ENCODE measurements at places on chromosomes 5 and 9. TPM values are rescaled to one million over a fixed set of nuclear protein-coding genes. Genes with fewer than 3 reads are reported as not detected.

- peaks cover 1% of the 10 kb centered on the region for H3K4me1 ChIP-seq
- no peak overlapping the region for H3K27ac ChIP-seq
- H3K27me3 ChIP-seq = no peaks in the 10 kb centered on the region
- no peaks in the 10 kb centered on the region for H3K36me3 ChIP-seq
These were observed 435.9 kb upstream of the TLE4 start for GRCh38 chr9:79135681-79136415.

DNA sequence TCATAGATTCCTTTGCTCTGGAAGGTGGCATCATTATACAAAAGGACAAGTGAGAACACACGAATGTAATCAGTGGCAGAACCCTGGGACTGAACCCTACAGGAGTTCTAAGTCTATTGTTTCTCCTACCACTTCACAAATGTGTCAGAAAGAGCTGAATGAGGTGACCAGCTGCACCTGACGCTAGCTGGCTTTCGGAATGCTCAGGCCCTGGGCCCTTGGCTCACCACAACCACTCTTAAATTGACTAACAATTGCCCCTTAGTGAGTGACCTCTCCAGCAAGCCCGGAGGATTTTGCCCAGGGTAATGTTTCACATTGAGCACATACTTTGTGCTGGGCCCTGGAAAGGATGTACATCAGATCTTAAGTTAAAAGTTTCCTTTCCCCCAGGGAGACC is 41.2 kb upstream of the ABCA1 start:
- no peaks in the 10 kb centered on the region for H3K36me3 ChIP-seq
- peaks cover 7% of the 10 kb centered on the region for H3K4me1 ChIP-seq
- peaks cover 4% of the 10 kb centered on the region for H3K27me3 ChIP-seq
- H3K4me3 ChIP-seq = peak overlapping the region; percentile 94
- DNase-seq = no peak

ADAMTS13 gene
- total RNA-seq = 27.9 TPM

- no peaks in the 10 kb centered on the region for H3K36me3 ChIP-seq
- no peaks in the 10 kb centered on the region for H3K4me1 ChIP-seq
- H3K4me3 ChIP-seq = no peak overlapping the region
- H3K27ac ChIP-seq = no peak overlapping the region
These were observed 290.5 kb downstream of the SLF1 start for GRCh38 chr5:94908889-94909480.

DNA sequence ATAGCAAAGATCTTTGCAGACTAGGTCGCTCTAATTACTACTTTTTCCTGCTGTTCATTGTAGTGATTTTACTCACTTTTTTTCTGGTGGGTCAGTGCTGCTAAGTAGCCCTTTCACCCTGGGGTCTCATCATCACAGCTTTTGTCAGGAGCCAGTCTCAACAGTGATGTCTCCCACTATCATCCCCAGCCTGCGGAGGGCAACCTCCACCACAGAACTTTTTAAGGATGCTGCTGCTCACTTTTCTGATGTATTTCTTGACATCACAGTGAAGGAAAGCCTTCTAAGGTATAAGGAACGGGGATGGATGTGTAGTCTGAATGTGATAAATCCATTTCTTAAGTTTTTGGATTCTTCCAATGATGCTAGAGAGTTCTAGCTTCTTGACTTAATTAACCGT is 242.5 kb upstream of the RIOK2 start:
- no peaks in the 10 kb centered on the region for H3K36me3 ChIP-seq
- no peak for DNase-seq
- H3K27me3 ChIP-seq = no peaks in the 10 kb centered on the region
- H3K27ac ChIP-seq = no peak overlapping the region
- no peaks in the 10 kb centered on the region for H3K4me1 ChIP-seq

DNA sequence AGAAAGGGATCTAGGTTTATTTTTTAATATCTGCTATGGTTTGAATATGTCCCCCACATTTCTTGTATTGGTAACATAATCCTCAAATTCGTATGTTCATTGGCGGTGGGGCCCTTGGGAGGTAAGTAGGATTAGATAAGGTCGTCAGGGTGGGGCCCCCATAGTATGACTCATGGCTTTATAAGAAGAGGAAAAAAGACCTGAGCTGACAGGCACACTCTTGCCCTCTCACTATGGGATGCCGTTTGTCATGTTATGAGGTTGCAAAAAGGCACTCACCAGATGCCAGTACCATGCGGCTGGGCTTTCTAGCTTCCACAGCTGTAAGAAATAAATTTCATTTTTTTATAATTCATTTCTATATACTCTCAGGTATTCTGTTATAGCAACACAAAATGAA is 67.3 kb upstream of the SGCD start:
- no peak overlapping the region for H3K4me3 ChIP-seq
- DNase-seq = no peak
- no peak overlapping the region for H3K27ac ChIP-seq
- no peaks in the 10 kb centered on the region for H3K36me3 ChIP-seq
- no peaks in the 10 kb centered on the region for H3K4me1 ChIP-seq
- H3K27me3 ChIP-seq = no peaks in the 10 kb centered on the region

DNA sequence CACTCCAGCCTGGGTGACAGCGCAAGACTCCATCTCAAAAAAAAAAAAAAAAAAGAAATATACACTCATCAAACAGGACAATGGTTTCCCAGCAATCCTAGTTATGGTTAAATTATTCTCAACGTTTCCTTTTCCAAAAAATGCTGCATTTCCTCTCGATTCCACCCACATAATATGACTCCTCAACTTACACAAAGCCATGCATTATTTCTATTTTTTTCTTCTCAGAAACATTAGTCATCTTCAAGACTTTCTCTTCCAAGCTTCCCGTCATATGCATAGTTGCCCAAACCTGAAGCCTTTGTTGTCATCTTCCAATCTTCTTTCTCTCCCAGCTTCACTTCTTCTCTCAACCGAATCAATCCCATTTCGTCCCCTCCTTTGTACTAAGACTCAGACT is 61.4 kb upstream of the RANBP6 start:
- no peaks in the 10 kb centered on the region for H3K4me1 ChIP-seq
- peaks cover 2% of the 10 kb centered on the region for H3K27me3 ChIP-seq
- no peak overlapping the region for H3K27ac ChIP-seq
- no peaks in the 10 kb centered on the region for H3K36me3 ChIP-seq
- no peak overlapping the region for H3K4me3 ChIP-seq
- DNase-seq = no peak

DNA sequence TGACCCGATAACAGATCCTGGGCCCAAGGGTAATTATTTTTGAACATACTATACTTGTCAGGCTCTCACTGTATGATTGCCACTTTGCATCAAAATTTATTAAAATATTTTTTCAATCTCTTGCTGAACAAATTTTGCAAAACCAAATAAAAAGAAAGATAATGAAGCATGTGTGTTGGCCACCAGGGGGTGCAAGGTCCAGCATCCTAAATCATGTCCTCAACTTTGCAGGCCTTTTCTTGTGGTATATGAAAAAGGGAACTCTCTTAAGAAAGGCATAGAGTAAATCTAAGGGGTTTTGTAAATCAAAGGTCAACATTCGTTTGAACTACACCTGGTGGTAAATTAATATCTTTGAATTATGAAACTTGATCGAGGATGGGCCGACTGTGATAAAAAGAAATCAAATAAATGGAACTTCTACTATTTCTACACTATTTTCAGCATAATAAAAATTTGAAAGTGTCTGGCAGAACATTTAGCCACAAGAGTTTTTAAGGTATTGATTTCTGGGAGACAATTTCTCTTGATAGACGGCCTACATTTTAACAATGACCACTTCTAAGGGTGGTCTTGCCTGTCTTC is 676.5 kb downstream of the DMRTA1 start:
- H3K27ac ChIP-seq = no peak overlapping the region
- H3K4me1 ChIP-seq = peaks cover 11% of the 10 kb centered on the region
- H3K36me3 ChIP-seq = no peaks in the 10 kb centered on the region
- DNase-seq = peak; percentile 62

- no peak for DNase-seq
- H3K4me3 ChIP-seq = no peak overlapping the region
- H3K27ac ChIP-seq = peak overlapping the region; percentile 64
- no peaks in the 10 kb centered on the region for H3K27me3 ChIP-seq
- peaks cover 25% of the 10 kb centered on the region for H3K4me1 ChIP-seq
- H3K36me3 ChIP-seq = no peaks in the 10 kb centered on the region
These were observed 71.5 kb downstream of the SIL1 start for GRCh38 chr5:139126711-139127111.

TXNDC8 gene
- total RNA-seq = not detected

DNA sequence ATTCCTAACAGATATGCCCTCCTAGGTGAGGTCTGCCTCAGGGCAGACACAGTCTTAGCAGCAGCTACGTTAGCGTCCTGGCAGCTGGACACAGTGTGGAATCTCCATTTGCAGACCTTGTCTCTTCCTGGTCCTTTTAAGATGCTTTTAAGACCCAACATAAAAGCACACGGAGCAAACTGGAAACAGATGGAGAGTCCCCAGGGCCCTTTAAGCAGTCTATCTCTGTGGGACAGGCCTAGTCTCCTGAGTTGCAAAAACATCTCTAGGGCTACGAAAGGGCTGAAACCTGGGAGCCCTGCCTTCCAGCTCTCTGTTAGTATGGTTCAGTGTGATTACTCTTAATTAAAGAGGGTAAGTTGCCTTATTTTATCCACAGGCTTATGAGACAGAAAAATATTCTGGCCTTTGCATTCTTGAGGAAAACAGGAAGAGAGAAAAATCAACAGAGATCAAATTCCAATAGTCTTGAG is 66.0 kb upstream of the GNA14 start:
- peaks cover 58% of the 10 kb centered on the region for H3K4me1 ChIP-seq
- peak overlapping the region; percentile 84 for H3K27ac ChIP-seq
- DNase-seq = peak; percentile 56
- H3K27me3 ChIP-seq = peaks cover 1% of the 10 kb centered on the region
- H3K36me3 ChIP-seq = no peaks in the 10 kb centered on the region

QSOX2 gene
- 21.2 TPM for total RNA-seq

ZNF484 gene
- 14.4 TPM for total RNA-seq

DNA sequence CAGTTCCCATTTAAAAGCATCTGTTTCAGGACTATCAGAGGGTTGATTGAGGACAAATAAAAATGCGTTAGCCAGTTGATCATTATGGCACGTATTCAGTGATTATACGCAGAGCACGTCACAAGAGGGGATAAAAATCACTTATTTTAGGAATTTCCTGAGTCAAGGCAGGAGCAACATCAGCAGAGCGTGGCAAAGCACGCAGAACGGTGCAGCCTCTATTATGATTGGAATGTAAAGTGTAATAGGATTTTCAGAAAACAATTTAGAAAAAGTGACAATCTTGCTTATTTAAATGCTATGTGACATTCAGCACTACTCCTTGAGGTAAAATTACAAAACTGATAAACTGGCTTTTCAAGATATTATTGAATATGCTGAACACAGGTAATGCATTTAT is 413.6 kb upstream of the DAP start:
- H3K4me3 ChIP-seq = no peak overlapping the region
- H3K36me3 ChIP-seq = no peaks in the 10 kb centered on the region
- H3K4me1 ChIP-seq = peaks cover 1% of the 10 kb centered on the region
- peaks cover 2% of the 10 kb centered on the region for H3K27me3 ChIP-seq
- DNase-seq = no peak

ITGA1 gene
- total RNA-seq = 0.96 TPM

DNA sequence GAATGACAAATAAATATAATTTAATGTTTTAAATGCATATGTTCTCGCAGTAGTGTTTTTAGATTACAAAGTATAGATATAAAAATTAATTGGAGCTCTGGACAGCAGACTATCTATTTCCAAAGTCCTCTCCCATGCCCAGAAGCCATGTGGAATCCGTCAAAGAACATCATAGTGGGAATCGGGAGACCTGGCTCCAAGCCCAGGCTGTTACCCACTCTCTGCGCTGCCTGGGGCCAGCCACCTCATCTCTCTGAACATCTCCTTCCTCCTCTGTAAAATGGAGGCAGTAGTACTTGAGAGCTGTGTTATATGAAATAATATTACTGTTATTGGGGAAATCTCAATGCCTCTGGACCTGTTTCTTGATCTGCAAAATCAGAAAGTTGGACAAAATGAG is 58.1 kb upstream of the SLC30A5 start:
- no peaks in the 10 kb centered on the region for H3K4me1 ChIP-seq
- no peaks in the 10 kb centered on the region for H3K36me3 ChIP-seq
- no peak for DNase-seq
- H3K27ac ChIP-seq = no peak overlapping the region

DNA sequence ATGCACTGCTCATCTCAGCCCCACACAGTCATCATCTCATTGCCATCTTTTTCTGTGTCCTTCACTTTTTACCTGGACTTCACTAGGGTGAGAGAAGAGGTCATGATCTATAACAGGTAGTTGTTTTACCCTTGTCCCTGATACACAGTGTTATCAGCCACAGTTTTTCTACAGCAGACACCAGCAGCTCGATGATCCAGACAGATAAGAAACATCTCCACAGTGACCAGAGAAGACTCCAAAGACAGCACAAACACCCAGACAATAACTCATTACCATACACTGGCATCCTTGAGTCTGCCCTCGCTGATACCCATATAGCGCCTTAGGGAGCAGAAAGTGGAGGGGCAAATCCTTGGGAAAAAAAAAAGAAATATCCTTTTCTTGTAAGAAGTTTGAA is 194.1 kb downstream of the DTWD2 start:
- no peaks in the 10 kb centered on the region for H3K27me3 ChIP-seq
- no peaks in the 10 kb centered on the region for H3K36me3 ChIP-seq
- no peak for DNase-seq
- H3K4me3 ChIP-seq = no peak overlapping the region
- peaks cover 2% of the 10 kb centered on the region for H3K4me1 ChIP-seq

GRCh38 chr5:84885485-84886258 is 501.0 kb upstream of the EDIL3 start:
- no peaks in the 10 kb centered on the region for H3K36me3 ChIP-seq
- no peaks in the 10 kb centered on the region for H3K27me3 ChIP-seq
- no peak for DNase-seq

QRFP gene
- not detected for total RNA-seq

DNA sequence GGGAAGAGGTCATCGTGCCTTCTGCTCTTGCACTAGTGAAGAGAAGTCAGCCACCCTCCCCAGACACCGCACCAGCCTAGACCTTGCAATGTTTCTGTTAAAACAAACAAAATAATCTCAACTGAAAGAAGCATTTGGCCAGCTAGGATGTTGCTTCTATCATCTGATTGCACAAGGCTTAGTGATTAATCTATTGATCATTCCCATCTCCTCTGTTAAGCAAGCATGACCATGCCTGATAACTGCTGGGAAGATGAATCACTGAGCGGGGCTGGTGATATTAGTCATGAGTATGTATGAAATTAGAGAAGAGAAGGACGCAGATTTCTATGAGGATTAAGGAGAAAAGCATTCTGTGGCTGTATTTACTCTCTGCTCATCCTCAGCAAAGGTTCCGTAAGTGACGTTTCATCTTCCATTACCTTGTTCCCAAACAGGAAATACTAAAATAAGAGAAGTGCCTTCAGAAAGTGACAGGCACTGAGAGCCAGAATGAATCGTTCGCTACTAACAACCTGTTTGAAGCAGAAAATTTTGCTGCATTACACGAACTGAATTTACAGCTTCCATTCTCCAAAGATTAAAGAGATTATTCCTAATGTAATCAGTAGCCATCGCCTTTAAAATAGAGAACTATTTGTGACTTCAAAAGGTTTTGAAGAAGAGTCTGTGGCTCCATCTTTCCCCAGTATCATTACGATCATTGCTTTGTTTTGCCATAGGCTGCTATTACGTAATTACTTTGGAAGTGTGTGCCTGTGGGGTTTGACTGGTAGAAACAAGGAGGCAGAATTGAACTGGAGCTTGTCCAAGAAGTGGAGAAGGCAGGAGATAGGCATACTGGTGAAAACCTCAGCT is 219.1 kb downstream of the MED10 start:
- peak overlapping the region; percentile 67 for H3K27ac ChIP-seq
- peak overlapping the region; percentile 28 for H3K4me3 ChIP-seq
- H3K4me1 ChIP-seq = peaks cover 19% of the 10 kb centered on the region
- no peak for DNase-seq
- no peaks in the 10 kb centered on the region for H3K36me3 ChIP-seq

Measured in glutamatergic neuron (in vitro differentiated cells).